ENCODE measurements at places on chromosomes 3 and 15. TPM values are rescaled to one million over a fixed set of nuclear protein-coding genes. Genes with fewer than 3 reads are reported as not detected.

GRCh38 chr15:41125931-41126642, 10.0 kb upstream of the INO80 start:
- H3K36me3 ChIP-seq = no peaks in the 10 kb centered on the region
- H3K4me1 ChIP-seq = no peaks in the 10 kb centered on the region
- H3K27ac ChIP-seq = no peak overlapping the region

- H3K36me3 ChIP-seq = no peaks in the 10 kb centered on the region
- no peaks in the 10 kb centered on the region for H3K4me1 ChIP-seq
- no peak overlapping the region for H3K27ac ChIP-seq
- no peak overlapping the region for H3K4me3 ChIP-seq
- H3K27me3 ChIP-seq = no peaks in the 10 kb centered on the region
These were observed 58.1 kb downstream of the FEM1B start for GRCh38 chr15:68335655-68336054.

DNA sequence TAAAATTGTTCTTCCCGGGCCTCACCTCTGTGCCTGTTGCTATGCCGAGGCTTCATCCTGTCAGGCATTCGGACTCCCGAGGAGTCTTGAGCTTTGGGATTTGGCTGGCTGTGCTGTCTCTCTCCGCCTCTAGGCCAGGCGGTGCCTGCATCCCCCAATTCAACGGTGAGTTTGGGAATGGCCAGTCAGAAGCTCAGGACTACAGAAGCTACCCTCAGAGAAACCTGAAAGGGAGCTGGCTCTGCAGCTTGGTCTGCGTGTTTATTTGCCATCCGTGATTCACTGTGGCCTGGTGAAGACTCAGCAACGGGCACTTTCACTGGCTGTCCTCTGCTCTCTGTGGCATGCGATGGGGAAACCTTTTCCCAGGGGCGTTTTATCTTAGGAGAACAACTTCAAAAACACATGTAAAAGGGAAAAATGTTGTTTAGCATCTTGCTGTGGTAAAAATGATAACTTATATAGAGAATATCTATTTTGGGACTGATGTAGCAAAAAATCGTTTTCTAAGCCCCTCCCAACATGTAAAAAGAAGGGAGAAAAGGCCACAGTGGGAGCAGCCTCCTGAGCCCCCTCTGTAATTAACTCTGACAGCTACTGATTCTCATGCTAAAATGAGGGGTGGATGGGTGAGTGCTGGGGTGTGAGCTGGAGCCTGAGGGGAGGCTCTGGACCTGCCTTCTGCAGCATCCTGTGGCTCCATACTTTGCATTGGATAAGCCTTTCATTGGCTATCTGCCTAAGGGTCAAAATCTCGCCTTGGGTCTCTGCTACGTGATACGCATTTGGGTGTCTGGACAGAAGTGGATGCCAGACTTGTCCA, 103.4 kb upstream of the KLHL25 start:
- H3K4me3 ChIP-seq = no peak overlapping the region
- no peaks in the 10 kb centered on the region for H3K27me3 ChIP-seq
- no peaks in the 10 kb centered on the region for H3K36me3 ChIP-seq
- H3K4me1 ChIP-seq = no peaks in the 10 kb centered on the region

DNA sequence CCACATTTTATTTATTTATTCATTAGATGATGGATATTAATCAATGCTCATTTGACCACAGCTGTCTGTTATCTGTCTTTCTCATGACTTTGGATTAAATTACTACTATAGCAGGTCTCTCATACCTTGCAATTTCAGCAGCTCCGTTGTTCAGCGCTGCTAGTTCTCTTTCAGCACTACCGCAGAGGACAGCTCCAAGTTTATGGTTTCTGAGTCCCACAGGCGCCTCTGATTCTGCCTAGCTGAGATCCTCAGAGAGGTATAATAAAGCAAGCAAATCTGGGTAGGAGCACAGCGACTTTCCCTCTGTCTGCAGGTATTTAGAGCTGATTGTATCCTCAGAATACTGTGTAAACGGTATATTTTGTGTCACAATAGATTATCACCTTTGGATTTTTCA, 204.9 kb downstream of the CNTN4 start:
- no peaks in the 10 kb centered on the region for H3K27me3 ChIP-seq
- H3K27ac ChIP-seq = no peak overlapping the region
- no peak for DNase-seq
- H3K4me1 ChIP-seq = no peaks in the 10 kb centered on the region
- no peak overlapping the region for H3K4me3 ChIP-seq
- H3K36me3 ChIP-seq = no peaks in the 10 kb centered on the region

DNA sequence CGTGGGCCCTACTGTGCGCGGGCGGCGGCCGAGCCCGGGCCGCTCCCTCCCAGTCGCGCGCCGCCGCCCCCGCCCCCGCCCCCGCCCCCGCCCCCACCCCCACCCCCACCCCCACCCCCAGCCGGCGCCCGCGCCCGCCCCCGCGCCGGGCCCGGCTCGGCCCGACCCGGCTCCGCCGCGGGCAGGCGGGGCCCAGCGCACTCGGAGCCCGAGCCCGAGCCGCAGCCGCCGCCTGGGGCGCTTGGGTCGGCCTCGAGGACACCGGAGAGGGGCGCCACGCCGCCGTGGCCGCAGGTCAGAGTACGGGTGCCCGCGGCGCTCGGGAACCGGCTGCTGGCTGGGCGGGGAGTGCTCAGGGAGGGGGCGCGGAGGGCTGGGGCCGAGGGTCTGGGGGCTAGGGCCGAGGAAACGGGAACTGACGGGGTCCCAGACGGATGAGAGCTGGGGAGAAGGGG, 1.1 kb upstream of the PPARG start:
- peaks cover 9% of the 10 kb centered on the region for H3K27me3 ChIP-seq
- no peak overlapping the region for H3K4me3 ChIP-seq
- H3K27ac ChIP-seq = no peak overlapping the region
- no peaks in the 10 kb centered on the region for H3K4me1 ChIP-seq
- H3K36me3 ChIP-seq = no peaks in the 10 kb centered on the region
- no peak for DNase-seq

The TFRC gene
- 373 TPM for total RNA-seq

DNA sequence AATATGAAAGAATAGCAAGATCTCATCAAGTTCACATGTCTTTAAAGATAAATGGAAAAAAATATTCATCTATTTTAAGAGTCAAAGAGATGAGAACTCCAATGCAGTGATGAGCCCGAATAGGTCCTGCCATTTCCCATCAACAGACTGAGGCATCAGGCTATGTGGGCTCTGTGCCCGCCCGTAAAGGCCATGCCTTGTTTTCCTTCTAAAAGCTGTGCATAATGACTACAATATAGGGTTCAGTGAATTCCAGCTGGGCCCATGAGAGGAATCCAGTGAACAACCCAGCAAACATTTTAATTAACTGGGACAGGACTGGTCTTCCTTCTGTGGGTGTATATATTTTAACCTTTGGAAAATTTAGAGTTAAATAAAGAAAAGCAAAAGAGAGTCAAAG, 44.6 kb downstream of the RASGRP1 start:
- H3K4me3 ChIP-seq = no peak overlapping the region
- H3K4me1 ChIP-seq = peaks cover 2% of the 10 kb centered on the region
- no peak for DNase-seq
- no peaks in the 10 kb centered on the region for H3K27me3 ChIP-seq
- peaks cover 10% of the 10 kb centered on the region for H3K36me3 ChIP-seq

- no peak overlapping the region for H3K27ac ChIP-seq
- H3K27me3 ChIP-seq = no peaks in the 10 kb centered on the region
- no peak overlapping the region for H3K4me3 ChIP-seq
- no peaks in the 10 kb centered on the region for H3K4me1 ChIP-seq
These were observed 123.7 kb upstream of the IGSF10 start for GRCh38 chr3:151584566-151584965.

DNA sequence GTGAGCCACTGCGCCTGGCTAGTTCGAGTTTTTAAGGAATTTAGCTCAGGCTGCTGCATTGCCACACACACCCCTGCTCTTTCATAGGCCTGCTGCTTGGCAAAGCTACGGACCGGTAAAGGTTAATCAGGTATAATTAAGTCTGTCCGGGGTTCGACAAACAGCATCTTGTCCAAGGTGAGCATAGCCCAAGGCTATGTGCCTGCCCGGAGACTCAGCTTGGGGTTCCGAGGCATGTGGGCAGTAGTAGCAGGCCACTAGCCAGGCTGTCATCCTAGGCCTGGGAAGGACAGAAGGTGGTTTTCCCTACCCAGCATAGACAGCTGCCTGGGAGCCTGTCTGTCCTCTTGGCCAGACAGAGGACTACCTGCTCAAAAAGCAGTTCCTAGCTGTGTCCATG, 6.6 kb downstream of the P4HTM start:
- H3K4me1 ChIP-seq = peaks cover 3% of the 10 kb centered on the region
- no peak overlapping the region for H3K27ac ChIP-seq
- H3K4me3 ChIP-seq = no peak overlapping the region
- no peaks in the 10 kb centered on the region for H3K27me3 ChIP-seq
- no peak for DNase-seq

DNA sequence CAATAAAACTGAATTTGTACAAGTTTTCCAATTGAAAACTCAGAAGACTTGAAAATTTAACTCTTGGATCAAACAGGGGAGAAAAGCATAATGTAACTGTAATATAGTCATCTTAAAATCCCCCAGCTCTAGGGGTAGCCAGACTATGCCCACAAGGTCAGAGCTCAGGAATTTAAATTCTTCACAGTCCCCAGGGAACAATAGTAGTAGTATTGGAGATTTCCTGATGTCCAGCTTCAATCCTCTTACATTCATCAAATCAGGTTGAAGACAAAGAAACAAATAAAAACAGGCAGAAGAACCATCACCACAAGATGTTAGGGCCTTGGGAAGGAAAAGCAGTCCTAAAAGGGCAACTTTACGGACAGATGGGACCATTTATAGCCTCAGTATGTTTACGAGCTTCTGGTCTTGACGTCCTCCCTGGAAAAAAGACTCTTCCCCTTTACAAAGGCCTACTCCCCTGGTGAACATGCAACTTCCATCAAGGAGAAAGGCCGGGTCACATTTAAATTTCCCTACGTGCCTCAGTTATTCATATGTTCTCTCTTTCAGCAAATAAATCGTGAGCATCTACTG, 96.8 kb downstream of the PLCH1 start:
- H3K27me3 ChIP-seq = no peaks in the 10 kb centered on the region
- H3K36me3 ChIP-seq = no peaks in the 10 kb centered on the region
- DNase-seq = no peak
- no peak overlapping the region for H3K27ac ChIP-seq

DNA sequence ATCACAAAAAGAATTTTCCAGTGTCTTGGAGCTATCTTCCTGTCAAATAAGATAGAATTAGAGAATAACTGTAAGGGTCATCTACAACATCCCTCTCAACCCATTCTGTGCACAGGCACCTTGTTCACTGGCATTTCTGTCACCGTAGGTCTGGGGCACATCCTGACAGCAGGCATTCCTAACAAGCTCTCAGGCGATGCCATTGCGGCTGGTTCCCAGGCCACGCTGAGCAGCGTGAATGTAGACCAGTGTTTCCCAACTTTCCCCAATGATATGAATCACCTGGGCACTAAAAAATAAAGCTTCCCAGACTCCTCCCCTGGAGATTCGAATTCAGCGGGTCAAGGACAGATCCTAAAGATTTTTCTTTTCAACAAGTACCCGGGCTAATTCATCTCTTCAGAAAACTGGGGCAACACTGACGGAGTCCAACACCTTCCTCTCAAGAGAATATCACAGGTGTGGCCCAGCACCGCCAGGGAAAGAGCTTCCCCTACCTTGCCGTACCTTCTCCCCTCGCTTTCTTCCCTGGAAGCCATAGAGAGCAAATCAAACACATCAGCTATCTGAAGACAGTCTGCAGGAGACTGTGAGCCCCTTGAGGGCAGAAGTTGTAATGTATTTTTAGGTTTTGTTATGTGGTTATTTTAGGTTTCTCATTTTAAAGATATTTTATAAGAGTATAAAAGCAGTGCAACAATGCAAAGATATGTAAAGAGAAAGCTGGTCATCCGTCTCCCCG, 143.4 kb downstream of the LIPC start:
- no peak overlapping the region for H3K4me3 ChIP-seq
- H3K27me3 ChIP-seq = no peaks in the 10 kb centered on the region
- H3K36me3 ChIP-seq = no peaks in the 10 kb centered on the region

- peak within 1 kb of the TSS; percentile 96 for H3K27ac ChIP-seq
- H3K27me3 ChIP-seq = no peaks in the 10 kb centered on the region
- no peaks in the 10 kb centered on the region for H3K36me3 ChIP-seq
These were observed at the start of gene CHD2 for GRCh38 chr15:92899948-92900730. TSS of gene CHD2 (plus strand) at chr15:92900324. CDS start at chr15:92901238, 914 bp downstream.

The HIGD2B gene
- total RNA-seq = 0.24 TPM

The NEK10 gene
- total RNA-seq = 0.15 TPM

- peak overlapping the region; percentile 98 for H3K27ac ChIP-seq
- DNase-seq = peak; percentile 82
- H3K4me1 ChIP-seq = peaks cover 74% of the 10 kb centered on the region
- no peaks in the 10 kb centered on the region for H3K27me3 ChIP-seq
- H3K4me3 ChIP-seq = peak overlapping the region; percentile 34
- peaks cover 15% of the 10 kb centered on the region for H3K36me3 ChIP-seq
These were observed 35.6 kb downstream of the SMAD3 start for GRCh38 chr15:67100801-67101581.

GRCh38 chr3:85710490-85710889, 751.7 kb downstream of the CADM2 start:
- H3K4me1 ChIP-seq = no peaks in the 10 kb centered on the region
- DNase-seq = no peak
- H3K4me3 ChIP-seq = no peak overlapping the region
- no peaks in the 10 kb centered on the region for H3K36me3 ChIP-seq

The B3GNT5 gene
- 1.3 TPM for total RNA-seq

- H3K27ac ChIP-seq = no peak overlapping the region
- no peaks in the 10 kb centered on the region for H3K27me3 ChIP-seq
- H3K4me3 ChIP-seq = no peak overlapping the region
- no peak for DNase-seq
These were observed 6.4 kb upstream of the CPOX start for GRCh38 chr3:98599647-98600411.

DNA sequence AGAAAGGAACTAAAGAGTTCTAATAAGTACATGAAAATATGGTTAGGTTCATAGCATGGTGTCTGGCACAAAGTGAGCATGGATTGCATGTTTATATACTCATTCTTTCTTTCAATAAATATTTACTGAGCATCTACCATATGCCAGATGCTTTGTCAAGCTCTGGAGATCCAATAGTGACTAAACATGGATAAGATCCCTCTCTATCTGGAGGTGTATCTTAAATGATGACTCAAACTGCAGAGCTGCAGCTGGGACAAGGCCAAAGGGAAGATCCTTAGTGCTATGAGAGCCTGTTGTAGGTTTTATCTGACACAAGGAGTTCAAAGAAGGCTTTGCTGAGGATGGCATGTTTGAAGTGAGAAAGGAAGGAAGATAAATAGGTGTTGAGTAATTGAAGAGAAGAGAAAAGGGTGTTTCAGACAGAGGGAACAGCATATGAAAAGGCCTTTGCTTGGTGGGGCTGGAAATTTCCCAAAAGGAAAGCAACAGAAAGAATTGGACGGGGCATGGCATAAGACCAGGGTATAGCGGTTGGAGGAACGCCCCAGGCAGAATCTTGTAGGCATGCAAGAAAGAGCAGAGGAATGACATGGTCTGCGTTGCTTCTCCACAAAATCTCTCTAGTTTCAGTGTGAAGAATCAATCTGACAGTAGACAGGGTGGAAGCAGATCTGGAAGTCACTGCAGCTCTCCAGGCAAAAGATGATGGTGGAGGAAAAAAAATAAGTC, 239.9 kb upstream of the LRTM1 start:
- no peak overlapping the region for H3K27ac ChIP-seq
- no peaks in the 10 kb centered on the region for H3K36me3 ChIP-seq

Measured in GM12878 (cell line).